Immature natural killer cell (primary cell): ENCODE measurements at places on chromosomes 12 and 14. TPM values are rescaled to one million over a fixed set of nuclear protein-coding genes. Genes with fewer than 3 reads are reported as not detected.

Gene PTGER2
- 252 TPM for polyA plus RNA-seq

Gene CEBPE
- polyA plus RNA-seq: not detected

Gene SLCO1B1
- not detected for polyA plus RNA-seq

Gene PTPN21
- not detected for polyA plus RNA-seq

Gene CCDC196
- polyA plus RNA-seq: not detected

Gene TMCC3
- 15.2 TPM for polyA plus RNA-seq

Gene OR4K1
- not detected for polyA plus RNA-seq

Gene PIP4K2C
- polyA plus RNA-seq: 33.0 TPM

Gene KRT82
- not detected for polyA plus RNA-seq

Gene KLHL42
- 5.7 TPM for polyA plus RNA-seq

Gene ZFYVE21
- 13.6 TPM for polyA plus RNA-seq

Gene SSTR1
- not detected for polyA plus RNA-seq

Gene MMP19
- polyA plus RNA-seq: 0.10 TPM

Gene C12orf56
- polyA plus RNA-seq: not detected

Gene CDCA4
- 14.6 TPM for polyA plus RNA-seq

Gene SPATA7
- 4.6 TPM for polyA plus RNA-seq

Gene COCH
- 3.1 TPM for polyA plus RNA-seq

Gene IFNG-AS1
- polyA plus RNA-seq: 2.2 TPM

Gene SLC4A8
- not detected for polyA plus RNA-seq

Gene SLC5A8
- not detected for polyA plus RNA-seq

Gene RPL10L
- not detected for polyA plus RNA-seq

Gene PLEKHG7
- polyA plus RNA-seq: not detected

Gene NDRG2
- 40.0 TPM for polyA plus RNA-seq

Gene KRT71
- not detected for polyA plus RNA-seq

Gene TPH2
- not detected for polyA plus RNA-seq

Gene TAS2R14
- polyA plus RNA-seq: not detected

Gene RIPK3
- 21.4 TPM for polyA plus RNA-seq

Gene TMPRSS12
- polyA plus RNA-seq: not detected

Gene RFX4
- polyA plus RNA-seq: not detected

Gene SENP1
- 14.6 TPM for polyA plus RNA-seq

Gene YAF2
- polyA plus RNA-seq: 24.5 TPM

Gene TAS2R46
- not detected for polyA plus RNA-seq

Gene KLRC2
- 112 TPM for polyA plus RNA-seq

Gene KLHL28
- polyA plus RNA-seq: 32.1 TPM

Gene CCT2
- 201 TPM for polyA plus RNA-seq

Gene GNG2
- polyA plus RNA-seq: 391 TPM

Gene GPATCH2L
- 9.4 TPM for polyA plus RNA-seq

Gene GOLT1B
- polyA plus RNA-seq: 37.7 TPM

Gene FOXN4
- not detected for polyA plus RNA-seq

Gene SLC25A47
- not detected for polyA plus RNA-seq
